Pancreas (tissue), 10 donors: ENCODE measurements at places on chromosomes 13 and 19. TPM values are rescaled to one million over a fixed set of nuclear protein-coding genes. Genes with fewer than 3 reads are reported as not detected.

DNA sequence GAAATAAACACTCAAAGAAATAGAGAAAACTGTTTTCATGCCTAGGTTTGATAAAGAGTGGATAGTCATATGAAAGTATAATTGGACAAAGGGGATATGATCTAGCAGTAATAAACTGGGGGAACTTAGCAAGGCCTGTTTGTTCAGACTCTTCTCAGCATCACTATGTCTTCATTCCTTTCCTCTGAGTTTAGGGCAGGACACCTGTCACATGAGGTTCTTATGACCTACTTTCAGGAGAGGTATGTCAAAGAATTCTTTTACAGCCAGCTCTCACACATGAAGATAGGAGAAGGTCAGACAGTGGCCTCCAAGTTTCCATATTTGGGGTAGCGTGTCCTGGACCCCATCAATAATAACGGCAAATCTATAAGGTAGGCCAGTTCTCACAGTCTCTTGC, 11.4 kb upstream of the RFXAP start:
- H3K27ac ChIP-seq = no peak overlapping the region
- H3K36me3 ChIP-seq = no peaks in the 10 kb centered on the region
- H3K4me1 ChIP-seq = no peaks in the 10 kb centered on the region
- no peak overlapping the region for H3K4me3 ChIP-seq
- no peak for DNase-seq
- H3K27me3 ChIP-seq = no peaks in the 10 kb centered on the region

The HDGFL2 gene
- 23.4 TPM for total RNA-seq

The BEST2 gene
- total RNA-seq = not detected

The FPR2 gene
- total RNA-seq = 0.72 TPM

The FBN3 gene
- total RNA-seq = under 0.01 TPM

The UNC13A gene
- 0.92 TPM for total RNA-seq
